ENCODE measurements at places on chromosomes 1 and 21.

DNA sequence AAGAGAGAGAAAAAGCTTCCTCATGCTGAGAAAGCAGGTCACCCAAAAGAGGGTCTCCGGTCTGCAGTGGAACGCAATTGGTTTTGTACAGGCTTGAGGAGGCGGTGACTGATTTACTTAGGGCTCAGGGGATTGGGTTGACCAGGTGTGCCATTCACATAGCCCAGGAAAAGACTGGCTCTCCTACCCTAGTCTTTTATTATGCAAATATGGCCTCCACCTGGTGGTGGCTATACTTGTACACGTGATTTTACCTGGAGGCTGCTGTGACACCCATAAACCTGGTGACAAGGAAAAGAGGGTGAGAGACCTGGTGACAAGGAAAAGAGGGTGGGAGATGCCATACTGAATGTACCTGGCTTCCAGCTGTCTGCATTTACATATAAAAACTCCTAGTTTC, 49.9 kb downstream of the DNTTIP2 start:
- DNase-seq = no peak

- DNase-seq = no peak
Observed at GRCh38 chr1:32273391-32274208, 18.3 kb upstream of the HDAC1 start.

DNA sequence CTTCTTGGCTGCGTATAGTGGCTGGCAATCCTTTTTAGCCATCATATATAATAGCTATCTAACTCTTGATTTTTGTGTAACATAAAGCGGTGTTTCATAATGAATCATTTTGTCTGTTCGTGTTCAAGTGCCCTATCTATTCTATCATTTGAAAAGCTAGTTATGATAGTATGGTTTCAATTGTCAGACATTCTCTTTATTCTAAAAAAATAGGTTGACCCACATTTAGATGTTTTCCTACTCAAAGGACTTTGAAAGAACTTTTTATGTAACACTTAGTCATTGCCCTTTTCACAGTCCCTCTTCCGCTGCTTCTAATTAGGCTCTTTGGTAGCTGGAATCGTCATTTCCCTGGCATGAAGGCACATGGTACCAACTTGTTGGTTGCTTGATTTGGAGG, 272.2 kb upstream of the B3GALT2 start:
- DNase-seq = no peak

DNA sequence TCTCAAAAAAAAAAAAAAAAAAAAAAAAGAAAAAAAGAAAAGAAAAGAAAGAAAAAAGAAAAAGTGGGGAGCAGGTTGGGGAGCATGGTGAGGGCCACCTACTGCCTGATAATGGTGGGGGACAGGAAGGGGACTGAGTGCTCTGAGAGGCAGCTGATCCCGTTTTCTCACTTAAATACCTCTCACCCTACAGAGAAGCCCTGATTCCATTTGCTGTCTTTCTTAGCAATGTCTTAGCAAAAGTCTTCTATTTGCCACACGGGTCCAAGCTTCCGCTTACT, 692 bp upstream of the H6PD start:
- DNase-seq = no peak

DNA sequence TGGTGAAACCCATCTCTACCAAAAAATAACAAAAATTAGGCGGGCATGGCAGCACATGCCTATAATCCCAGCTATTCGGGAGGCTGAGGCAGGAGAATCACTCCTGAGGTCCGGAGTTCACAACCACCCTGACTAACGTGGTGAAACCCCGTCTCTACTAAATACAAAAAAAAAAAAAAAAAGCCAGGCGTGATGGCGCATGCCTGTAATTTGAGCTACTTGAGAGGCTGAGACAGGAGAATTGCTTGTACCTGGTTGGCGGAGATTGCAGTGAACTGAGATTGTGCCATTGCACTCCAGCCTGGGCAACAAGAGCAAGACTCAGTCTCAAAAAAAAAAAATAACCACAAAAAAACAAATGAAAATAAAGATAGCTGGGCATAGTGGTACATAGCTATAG, 42.3 kb downstream of the CC2D1B start:
- no peak for DNase-seq
